ENCODE measurements at places on chromosomes 7 and 10. TPM values are rescaled to one million over a fixed set of nuclear protein-coding genes. Genes with fewer than 3 reads are reported as not detected.

Gene COL17A1
- total RNA-seq: 1.3 TPM

Gene WEE2
- total RNA-seq: not detected

Gene AKR1B15
- not detected for total RNA-seq

Gene ANXA8
- 0.34 TPM for total RNA-seq

DNA sequence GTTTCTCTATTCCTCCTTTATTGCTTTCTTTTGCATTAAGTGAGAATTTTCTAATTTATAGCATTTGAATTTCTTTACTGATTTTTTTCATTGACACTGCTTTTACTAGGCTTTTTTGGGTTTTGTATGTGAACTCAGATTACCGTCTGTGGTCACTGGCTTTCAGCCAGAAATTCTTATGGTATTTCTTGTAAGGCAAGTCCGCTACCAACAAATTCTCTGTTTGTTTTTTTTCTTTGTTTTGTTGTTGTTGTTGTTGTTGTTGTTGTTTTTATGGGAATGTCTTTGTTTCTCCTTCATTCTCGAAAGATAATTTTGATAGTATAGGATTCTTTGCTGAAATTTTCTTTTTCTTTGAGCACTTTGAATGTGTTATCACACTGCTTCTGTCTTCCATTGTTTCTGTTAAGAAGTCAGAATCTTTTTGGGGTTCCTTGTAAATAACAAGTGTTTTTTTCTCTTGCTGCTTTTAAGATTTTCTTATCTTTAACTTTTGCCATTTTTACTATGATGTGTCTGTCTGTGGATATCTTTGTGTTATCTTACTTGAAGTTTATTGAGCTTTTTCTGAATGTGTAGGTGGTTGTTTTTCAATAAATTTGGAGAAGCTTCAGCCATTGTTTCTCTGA is 7.2 kb downstream of the NET1 start:
- peaks cover 1% of the 10 kb centered on the region for H3K4me1 ChIP-seq
- DNase-seq: no peak

GRCh38 chr10:49398000-49398861 is 2.3 kb upstream of the DRGX start:
- peaks cover 78% of the 10 kb centered on the region for H3K27me3 ChIP-seq
- no peaks in the 10 kb centered on the region for H3K36me3 ChIP-seq
- no peak overlapping the region for H3K4me3 ChIP-seq

DNA sequence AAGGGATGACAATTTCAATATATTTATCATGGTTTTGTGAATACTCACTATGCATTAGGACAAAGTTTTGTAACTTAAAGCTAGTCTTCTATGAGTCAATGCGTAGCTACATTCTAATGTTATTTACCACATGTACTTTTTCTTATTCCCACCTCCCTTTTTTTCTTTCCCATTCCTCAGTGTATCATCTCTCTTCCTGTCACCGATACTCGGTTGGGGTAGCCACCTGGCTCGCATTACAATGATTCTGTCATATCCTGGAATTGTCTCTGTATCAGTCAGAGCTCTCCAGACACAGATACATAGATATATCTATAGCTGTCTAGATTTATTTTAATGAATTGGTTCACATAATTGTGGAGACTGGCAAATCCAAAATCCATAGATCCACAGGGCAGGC is 9.8 kb upstream of the RALA start:
- no peaks in the 10 kb centered on the region for H3K36me3 ChIP-seq
- H3K27ac ChIP-seq: peak overlapping the region; percentile 64
- peaks cover 85% of the 10 kb centered on the region for H3K4me1 ChIP-seq
- H3K4me3 ChIP-seq: peak overlapping the region; percentile 18

GRCh38 chr7:80488851-80489370 is 23.0 kb downstream of the GNAT3 start:
- H3K27me3 ChIP-seq: no peaks in the 10 kb centered on the region
- no peaks in the 10 kb centered on the region for H3K36me3 ChIP-seq
- H3K4me3 ChIP-seq: 0 out of 2 replicates have a peak overlapping the region, but pooled peaks have one; percentile 12
- H3K27ac ChIP-seq: peak overlapping the region; percentile 35
- H3K4me1 ChIP-seq: peaks cover 37% of the 10 kb centered on the region

DNA sequence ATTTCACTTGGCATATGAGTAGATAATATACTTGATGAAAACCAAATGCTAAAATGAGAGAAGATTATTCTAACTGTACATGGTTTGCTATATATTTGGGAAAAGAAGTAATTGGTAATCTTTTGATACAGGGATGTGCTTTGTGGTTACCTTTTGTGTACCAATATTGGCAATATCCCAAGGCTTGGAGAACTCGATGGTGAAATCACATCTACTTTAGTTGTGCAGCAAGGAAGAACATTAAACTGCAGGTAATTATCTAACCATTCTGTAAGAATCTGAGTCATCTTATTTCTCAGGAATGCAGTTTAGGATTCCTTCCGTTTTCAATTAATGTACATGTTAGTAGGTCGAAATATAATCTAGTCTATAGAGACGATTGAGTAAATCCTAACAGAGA is 64.1 kb downstream of the SRI start:
- H3K4me3 ChIP-seq: no peak overlapping the region
- no peaks in the 10 kb centered on the region for H3K36me3 ChIP-seq
- DNase-seq: no peak

DNA sequence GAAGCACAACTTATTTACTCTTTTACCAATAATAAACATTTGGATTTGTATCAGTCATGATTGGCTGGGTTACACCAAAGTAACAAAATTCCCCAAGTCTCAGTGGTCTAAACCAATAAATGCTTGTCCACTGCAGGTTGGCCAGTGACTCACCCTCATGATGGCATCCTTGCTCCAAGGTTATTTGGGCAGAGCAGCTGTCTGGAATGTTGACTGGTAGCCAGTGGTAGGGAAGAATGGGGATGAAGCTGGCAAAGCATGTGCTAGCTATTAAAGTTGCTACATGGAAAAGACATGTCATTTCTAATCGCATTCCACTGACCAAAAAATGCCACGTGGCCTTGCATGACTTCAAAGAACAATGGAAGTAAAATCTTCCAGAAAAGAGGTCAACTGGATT is 1168.7 kb upstream of the CELF2 start:
- H3K27ac ChIP-seq: no peak overlapping the region
- no peaks in the 10 kb centered on the region for H3K27me3 ChIP-seq
- no peaks in the 10 kb centered on the region for H3K36me3 ChIP-seq
- DNase-seq: no peak
- no peak overlapping the region for H3K4me3 ChIP-seq

GRCh38 chr7:96949766-96950165 is 55.6 kb upstream of the DLX6 start:
- no peak overlapping the region for H3K27ac ChIP-seq
- no peaks in the 10 kb centered on the region for H3K4me1 ChIP-seq
- no peaks in the 10 kb centered on the region for H3K27me3 ChIP-seq
- H3K4me3 ChIP-seq: no peak overlapping the region
- DNase-seq: no peak

- no peak overlapping the region for H3K27ac ChIP-seq
- H3K4me1 ChIP-seq: peaks cover 22% of the 10 kb centered on the region
- H3K36me3 ChIP-seq: 0 out of 2 replicates have a peak, but pooled peaks cover 6% of the 10 kb centered on the region
- peak; percentile 61 for DNase-seq
- no peak overlapping the region for H3K4me3 ChIP-seq
- H3K27me3 ChIP-seq: peaks cover 7% of the 10 kb centered on the region
These were observed 606.2 kb downstream of the LRMDA start for GRCh38 chr10:76037531-76038155.

GRCh38 chr7:120833546-120833945 is 24.4 kb downstream of the TSPAN12 start:
- no peaks in the 10 kb centered on the region for H3K27me3 ChIP-seq
- no peak overlapping the region for H3K4me3 ChIP-seq
- no peak overlapping the region for H3K27ac ChIP-seq
- no peaks in the 10 kb centered on the region for H3K4me1 ChIP-seq

DNA sequence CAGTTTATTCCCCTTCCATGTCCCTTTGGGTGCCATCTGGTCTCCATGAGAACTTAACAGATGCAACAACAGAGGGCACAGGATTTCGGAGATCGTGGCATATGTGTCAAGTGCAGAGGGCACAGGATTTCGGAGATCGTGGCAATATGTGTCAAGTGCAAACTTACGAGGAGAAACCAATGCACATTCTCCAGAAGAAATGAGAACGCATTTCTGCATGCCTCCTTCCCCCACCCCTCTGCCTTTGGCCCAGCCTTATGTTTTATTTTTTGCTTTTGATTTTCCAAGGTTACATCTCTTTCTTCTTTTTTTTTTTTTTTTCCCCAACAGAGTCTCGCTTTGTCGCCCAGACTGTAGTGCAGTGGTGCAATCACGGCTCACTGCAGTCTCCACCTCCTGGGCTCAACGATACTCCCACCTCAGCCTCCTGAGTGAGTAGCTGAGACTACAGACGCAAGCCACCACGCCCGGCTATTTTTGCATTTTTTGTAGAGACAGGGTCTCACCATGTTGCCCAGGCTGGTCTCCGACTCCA is 586 bp upstream of the ANKRD26 start:
- H3K36me3 ChIP-seq: peaks cover 5% of the 10 kb centered on the region
- DNase-seq: no peak
- peaks cover 29% of the 10 kb centered on the region for H3K4me1 ChIP-seq

DNA sequence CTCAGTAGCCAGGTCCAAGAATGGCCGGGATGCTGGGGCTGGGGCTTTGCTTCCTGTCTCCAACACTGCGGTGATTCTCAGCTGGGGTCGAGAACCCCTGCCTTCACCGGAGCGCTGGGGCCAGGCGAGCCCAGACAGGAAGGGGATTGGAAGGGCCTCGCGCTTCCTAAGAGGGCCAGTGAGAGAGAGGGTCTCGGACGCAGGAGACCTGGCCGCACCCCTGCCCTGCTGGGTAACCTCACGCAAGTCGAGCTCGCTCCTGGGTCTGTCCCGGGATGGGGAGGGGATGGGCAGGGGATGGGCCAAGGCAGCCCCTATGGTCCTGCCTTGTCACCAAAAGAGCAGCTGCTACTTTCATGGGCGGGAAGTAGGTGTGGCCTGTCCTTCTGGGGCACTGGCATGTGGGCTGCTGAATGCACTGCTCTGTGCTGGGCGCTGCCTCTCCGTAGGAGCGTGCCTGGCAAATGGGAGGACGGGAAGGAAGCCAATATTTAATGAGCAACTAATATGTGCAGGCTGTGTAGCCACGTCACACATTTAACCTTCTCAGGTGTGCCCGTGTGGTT is 20.0 kb downstream of the KCNK18 start:
- peaks cover 26% of the 10 kb centered on the region for H3K27me3 ChIP-seq
- H3K27ac ChIP-seq: no peak overlapping the region
- peak overlapping the region; percentile 78 for H3K4me3 ChIP-seq
- H3K4me1 ChIP-seq: no peaks in the 10 kb centered on the region

- H3K27ac ChIP-seq: no peak overlapping the region
- H3K36me3 ChIP-seq: no peaks in the 10 kb centered on the region
These were observed 56.1 kb downstream of the ZNF727 start for GRCh38 chr7:64101126-64101942.

GRCh38 chr10:113858541-113858940 is 4.1 kb downstream of the NHLRC2 start:
- peaks cover 4% of the 10 kb centered on the region for H3K27me3 ChIP-seq
- DNase-seq: peak; percentile 45
- peak overlapping the region; percentile 44 for H3K27ac ChIP-seq
- peaks cover 45% of the 10 kb centered on the region for H3K4me1 ChIP-seq
- H3K36me3 ChIP-seq: peaks cover 29% of the 10 kb centered on the region

- H3K27ac ChIP-seq: no peak overlapping the region
- H3K4me1 ChIP-seq: no peaks in the 10 kb centered on the region
- H3K36me3 ChIP-seq: peaks cover 30% of the 10 kb centered on the region
- H3K27me3 ChIP-seq: no peaks in the 10 kb centered on the region
These were observed 17.9 kb downstream of the ZNF316 start for GRCh38 chr7:6654842-6655610.

DNA sequence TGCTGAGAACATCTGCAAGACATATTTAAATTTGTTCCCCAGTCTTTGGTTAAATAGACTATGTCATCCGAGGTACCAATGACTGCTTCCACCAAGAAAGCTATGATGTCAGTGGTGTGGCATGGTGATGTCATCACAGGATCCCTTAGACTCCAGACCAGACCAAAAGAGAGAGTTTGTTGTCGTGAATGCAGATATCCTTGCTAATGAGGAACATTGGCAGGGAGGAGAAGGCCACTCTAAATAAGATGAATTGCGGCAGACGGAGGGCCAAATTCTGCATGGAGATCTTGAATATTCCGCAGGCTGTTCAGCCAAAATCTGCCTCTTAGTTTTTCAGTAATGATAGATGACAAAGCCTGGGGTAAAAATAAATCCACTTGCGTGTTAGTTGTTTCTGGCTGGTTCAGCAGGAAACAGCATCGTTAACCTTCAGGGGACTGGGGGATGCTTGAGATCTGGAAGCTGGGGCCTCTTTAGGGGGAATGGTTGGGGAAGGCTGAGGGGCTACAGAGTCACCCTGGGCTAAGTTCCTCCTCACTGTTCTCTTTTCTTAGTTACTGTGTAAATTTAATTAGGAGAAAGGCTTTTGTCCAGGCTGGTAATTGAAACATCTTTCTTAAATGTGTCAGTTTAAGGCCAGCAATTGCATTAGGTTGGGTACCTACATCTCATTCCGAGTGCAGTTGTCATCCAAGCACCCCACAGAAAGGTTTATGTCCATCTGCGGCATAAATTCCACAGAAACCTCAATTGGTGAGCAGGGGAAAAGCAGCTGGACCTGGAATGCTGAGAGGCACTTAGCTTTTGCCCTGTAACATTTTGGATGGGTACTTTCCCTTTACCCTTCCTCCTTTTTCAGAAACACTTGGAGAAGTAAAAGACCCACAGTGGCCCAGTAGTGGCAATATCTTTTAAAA is 11.6 kb upstream of the CAMK1D start:
- no peaks in the 10 kb centered on the region for H3K36me3 ChIP-seq
- H3K27me3 ChIP-seq: peaks cover 10% of the 10 kb centered on the region
- H3K4me1 ChIP-seq: peaks cover 18% of the 10 kb centered on the region
- no peak overlapping the region for H3K4me3 ChIP-seq

DNA sequence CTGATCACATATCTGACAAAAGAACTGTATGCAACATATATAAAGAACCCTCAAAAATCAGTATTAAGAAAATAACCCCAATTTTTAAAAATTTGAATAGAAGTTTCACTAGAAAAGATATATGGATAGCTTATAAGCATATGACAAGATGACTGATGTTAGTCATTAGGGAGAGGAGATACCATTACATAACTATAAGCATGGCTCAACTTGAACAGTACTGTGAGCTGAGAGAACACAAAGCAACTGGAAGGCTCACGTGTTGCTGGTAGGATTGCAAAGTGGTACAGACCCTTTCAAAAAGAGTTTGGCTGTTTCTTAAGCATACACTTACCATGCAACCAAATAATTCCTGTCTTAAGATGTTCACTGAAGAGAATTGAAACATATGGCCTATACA is 14.7 kb downstream of the CCDC71L start:
- no peaks in the 10 kb centered on the region for H3K27me3 ChIP-seq
- no peak overlapping the region for H3K27ac ChIP-seq
- DNase-seq: no peak
- H3K36me3 ChIP-seq: peaks cover 11% of the 10 kb centered on the region

GRCh38 chr7:40742270-40742669 is 607.5 kb downstream of the SUGCT start:
- DNase-seq: no peak
- H3K36me3 ChIP-seq: 0 out of 2 replicates have a peak, but pooled peaks cover 10% of the 10 kb centered on the region
- H3K27ac ChIP-seq: no peak overlapping the region
- peaks cover 10% of the 10 kb centered on the region for H3K4me1 ChIP-seq

DNA sequence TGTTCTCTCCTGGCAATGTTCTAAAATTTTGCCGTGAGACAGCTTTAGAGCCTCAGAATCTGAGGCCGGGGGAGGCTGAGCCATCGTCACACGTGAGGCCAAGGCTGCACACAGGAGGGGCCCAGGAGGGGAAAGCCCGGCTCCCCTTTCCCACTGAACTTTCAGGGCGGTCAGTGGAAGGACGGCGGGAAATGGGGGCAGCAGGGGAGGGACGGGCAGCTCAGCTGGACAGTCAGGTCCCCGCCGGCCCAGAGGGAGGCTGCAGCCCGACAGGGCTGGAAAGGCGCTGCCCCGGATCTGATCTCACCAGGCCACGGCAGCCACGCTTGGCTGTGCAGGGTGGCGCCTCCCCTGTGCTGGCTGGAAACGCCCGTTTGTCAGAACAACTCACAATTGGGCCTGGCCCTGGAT is 43.3 kb upstream of the ADGRA1 start:
- H3K27ac ChIP-seq: no peak overlapping the region
- DNase-seq: no peak
- H3K4me1 ChIP-seq: no peaks in the 10 kb centered on the region

Data from HFFc6 (cell line).